MCF 10A (cell line): ENCODE measurements at places on chromosomes 16 and 17.

- DNase-seq, result peak; percentile 98
These were observed 2.0 kb downstream of the CBX4 start for GRCh38 chr17:79836972-79837887.

DNA sequence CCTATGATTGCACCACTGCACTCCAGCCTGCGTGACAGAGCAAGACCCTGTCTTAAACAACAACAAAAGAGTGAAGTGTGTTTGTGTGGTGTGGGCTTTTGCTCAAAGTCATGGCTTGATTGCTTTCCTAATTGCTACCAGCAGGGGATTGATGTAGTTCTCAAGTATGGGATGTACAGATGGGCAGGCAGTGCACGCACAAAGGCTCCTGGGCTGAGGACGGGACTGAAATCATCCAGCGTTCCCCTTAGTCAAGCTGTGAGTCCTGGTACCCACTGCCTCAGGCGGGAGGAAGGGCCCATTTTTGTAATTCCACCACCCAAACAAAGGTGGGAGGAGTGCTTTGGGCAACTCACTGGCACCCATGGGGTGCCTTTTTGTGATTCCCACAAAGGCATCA, 47.3 kb downstream of the GDE1 start:
- no peak for DNase-seq

DNA sequence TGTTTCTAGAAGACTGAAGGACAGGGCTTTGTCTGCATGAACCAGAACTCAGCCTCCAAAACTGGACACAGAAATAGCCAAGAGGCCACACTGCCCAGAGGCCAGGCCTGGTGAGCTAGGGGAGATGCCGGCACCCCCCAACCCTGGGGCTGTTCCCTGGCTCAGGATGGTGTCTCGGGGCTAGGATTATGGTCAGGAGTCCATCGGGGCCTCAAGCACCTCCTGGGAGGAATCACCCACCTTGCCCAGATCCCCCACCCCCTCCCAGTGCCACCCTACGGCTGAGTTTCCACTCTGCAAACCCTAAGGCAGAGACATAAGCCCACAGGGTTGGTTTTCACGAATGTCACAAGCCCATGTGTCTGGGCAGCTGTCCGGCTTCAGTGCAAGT, 37.2 kb downstream of the SLC7A5 start:
- no peak for DNase-seq

GRCh38 chr17:41754066-41754465, 19.6 kb upstream of the HAP1 start:
- no peak for DNase-seq

DNA sequence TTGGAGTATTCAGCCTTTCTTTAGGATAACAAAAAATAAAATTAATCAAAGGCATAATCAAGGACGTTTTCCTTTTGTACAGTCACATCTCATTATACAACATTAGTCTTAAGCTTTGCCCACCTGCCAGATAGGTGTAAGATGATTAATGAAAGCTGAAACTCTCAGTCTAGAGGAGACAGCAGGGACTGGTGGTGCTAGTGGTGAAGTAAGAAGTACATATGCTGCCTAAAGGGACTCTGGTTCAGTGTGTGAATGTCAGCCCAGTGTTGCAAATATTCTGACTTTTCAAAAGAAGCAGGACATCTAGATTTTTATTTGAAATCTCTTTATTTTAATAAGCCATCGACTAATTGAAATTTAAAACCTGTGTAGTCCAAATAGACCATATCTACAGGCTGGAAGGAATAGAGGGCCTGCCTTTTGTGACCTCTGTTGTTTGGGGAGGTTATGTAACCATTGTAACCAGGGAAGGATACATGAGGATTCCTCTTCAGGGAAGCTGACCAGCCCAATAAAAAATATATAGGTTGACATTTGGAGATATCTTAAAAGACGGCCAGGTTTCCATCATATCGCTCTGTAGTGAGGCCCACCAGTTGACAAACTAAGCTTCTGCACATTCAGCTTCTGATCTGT, 54.1 kb downstream of the FTO start:
- DNase-seq, result no peak

GRCh38 chr17:17782523-17783115, 54.2 kb downstream of the SREBF1 start:
- peak; percentile 11 for DNase-seq

- DNase-seq, result peak; percentile 36
These were observed 23.8 kb downstream of the LCMT1 start for GRCh38 chr16:25135254-25135878.

DNA sequence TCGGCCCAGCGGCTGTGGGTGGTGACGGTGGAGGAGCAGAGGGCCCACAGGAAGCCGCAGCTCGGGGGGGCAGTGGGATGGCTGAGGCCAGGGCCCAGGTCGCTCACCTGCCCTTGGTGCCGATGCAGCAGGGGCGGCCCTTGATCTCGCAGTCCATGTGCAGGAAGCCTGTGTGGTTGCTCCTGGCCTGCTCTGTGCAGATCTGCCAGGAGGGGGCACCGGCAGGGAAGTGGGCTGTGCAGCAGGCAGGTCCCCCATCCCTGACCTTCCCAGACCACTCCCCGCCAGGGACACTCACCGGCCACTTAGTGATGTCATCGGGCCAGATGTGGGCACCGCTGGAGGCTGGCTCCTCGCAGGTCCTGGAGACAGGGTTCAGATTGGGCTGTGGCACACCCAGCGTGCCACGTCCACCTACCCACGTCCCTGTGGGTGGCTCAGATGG, 6.2 kb downstream of the AANAT start:
- no peak for DNase-seq

DNA sequence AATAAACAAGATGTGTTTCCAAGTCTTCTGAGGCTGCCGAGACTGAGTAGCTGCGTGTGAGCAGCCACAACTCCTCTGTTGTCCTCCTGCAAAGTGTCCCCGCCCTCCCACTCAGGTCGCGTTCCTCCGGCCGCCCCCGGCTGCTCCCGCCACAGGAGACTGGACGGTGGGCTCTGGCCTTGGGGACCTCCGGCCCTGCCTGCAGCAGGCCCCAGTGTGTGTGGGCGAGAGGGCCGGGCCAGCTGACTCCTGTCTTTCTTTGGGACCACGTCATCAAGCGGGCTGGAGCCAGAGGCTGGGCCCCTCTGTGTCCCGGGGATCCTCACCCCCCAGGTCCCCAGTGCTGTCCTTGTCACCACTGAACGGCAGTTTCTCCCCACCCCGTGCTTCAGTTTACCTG, 175.3 kb downstream of the NPIPB11 start:
- DNase-seq, result no peak
